ENCODE measurements at places on chromosomes 11 and 22.

DNA sequence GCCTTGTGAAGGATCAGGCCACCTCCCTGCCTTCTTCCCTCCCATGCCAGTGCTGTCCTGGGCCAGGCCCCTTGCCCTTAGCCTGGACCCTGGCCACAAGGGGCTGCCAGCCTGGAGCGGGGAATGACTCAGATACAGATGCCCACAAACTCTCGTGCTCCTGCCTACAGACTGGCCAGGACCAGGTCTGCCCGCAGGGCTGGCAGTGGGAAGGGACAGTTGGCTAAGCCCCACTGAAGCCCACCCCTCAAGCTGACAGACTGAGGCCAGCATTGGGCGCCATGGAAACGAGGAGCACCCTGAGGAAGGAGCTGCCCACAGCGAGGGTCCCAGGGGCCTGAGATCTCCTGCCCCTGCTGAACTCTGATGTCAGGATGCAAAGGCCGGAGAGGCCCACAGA lies 14.1 kb downstream of the SCUBE1 start:
- no peak for DNase-seq

DNA sequence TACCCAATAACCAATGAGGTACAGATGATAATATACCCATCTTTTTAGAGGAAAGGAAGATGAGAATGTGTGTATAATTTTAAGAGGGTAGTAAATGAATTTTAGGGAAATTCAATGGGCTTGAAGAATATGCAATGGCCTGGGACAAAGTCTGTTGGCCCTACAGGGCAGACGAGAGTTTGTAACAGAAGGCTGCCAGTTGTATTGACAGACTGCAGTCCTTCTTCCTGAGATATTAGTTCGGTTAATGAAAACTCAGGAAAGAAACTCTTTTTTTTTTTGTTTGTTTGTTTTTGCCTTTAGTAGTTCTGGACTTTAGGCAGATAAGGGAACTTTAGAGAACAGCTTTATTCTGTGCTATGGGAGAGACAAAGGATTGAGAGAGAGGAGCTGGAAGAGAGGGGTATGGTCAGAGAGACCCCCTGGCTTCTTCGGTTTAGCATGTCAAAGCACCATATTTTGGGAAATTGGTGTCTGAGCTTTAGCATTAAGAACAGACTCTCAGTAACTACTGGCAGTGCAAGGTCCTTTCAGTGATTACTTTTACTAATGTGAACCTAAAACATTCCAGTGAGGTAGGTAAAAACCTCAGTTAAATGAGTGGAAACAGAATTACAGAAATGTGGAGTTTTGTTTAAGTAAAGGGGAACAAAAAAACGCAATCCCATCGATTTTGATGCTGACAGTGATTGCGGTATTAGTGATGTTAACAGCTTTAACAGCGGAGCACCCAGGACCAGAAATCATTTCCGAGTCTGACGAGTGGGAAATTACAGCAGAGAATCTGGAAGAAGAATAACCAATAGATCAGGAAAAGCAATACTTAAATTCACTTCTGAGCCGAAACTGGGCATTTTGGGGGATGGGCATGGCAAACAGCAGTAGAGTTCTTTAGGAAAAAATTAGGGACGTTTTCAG lies 644 bp upstream of the NAALAD2 start:
- DNase-seq: no peak

GRCh38 chr22:39316440-39317083 lies 2.9 kb downstream of the RPL3 start:
- peak; percentile 42 for DNase-seq

DNA sequence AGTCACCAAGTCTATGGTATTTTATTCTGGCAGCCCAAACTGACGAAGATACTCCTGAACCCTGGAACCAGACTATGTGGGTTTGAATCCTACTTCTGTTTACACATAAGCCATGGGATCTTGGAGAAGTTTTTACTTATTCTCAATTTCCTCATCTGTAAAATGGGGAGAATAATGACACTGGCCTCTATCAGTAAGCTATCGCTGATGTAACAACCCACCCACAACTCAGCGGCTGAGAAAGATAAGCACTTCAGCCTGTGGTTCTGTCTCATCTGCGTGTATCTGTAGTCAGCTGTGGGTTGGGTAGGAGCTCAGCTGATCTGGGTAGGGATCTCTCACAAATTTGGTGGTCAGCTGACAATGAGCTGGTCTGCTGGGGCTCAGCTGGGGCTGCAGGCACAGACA lies 68.0 kb upstream of the ALX4 start:
- DNase-seq: no peak

DNA sequence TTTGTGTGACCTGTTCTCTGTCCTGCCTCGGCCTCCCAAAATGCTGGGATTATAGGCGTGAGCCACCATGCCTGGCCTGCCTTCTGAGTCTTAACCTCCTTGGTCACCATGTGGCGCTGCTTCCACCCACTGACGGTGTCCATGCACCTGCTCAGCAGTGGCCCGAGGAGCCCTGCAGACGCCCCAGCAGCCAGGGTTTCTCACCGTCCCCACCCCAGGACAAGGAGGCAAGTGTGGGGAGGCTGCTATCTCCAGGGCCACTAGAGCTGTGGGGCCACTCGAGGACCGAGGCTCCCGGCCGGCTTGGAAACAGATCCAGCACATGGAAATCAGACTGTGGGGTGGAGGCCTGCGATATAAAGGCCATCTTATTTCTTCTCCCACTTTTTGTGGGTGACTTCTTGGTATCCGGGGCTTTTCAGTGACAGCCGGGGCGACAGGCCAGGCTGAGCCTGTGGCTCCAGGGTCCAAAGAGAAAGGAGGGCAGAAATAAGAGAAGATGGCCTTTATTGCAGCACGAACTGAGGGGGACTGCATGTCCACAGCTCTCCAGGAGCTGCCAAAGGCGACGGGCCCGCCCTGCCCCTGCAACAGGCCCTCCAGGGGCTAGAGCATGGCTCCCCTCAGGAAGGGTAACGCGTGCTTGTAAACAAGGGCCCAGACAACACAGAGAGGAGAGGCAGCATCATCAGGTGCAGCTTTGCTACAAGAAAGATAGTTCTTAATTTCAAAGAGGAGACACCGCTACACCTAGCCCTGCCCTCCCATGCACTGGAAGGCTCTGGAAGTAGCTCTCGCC lies 15.0 kb downstream of the TSPO start:
- DNase-seq: no peak

DNA sequence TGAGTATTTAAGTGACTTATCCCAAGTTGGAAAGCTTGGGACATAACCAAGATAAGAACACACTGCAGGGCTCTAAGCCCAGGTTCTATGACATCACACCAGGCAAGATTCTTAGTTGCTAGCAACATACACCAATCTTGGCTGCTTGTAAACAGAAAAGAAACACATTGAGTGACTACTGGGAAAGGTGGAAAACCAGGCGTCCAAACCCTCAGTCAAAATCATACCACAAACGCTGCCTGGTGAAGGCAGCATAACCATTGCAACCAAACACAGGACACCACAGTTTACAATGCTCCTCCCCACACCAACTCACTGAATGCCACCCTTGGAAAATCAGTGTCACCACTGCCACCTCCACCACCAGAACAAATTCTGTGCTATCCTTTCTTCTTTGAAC lies 379.9 kb downstream of the TTC28 start:
- DNase-seq: no peak

DNA sequence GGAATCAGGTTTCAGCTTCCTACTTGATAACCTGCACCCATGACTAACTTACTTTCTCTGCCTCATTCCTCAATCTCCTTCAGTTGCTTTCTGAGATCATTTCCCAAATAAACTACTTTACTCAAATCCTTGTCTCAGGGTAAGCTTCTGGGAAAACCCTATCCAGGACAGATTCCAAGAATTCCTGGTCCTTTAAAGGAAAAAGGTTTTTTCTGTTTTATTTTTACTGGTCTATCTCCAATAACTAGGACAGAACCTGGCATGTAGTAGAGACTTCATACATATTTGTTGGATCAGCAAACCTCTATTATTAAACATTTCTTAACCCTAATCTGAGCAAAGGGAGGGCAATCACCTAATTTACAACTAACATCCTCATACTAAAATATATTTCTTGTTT lies 910.5 kb upstream of the CHORDC1 start:
- DNase-seq: no peak

GRCh38 chr11:13984616-13985450 lies 22.3 kb downstream of the SPON1 start:
- DNase-seq: no peak

GRCh38 chr11:12117611-12118010 lies 7.2 kb downstream of the MICAL2 start:
- no peak for DNase-seq

DNA sequence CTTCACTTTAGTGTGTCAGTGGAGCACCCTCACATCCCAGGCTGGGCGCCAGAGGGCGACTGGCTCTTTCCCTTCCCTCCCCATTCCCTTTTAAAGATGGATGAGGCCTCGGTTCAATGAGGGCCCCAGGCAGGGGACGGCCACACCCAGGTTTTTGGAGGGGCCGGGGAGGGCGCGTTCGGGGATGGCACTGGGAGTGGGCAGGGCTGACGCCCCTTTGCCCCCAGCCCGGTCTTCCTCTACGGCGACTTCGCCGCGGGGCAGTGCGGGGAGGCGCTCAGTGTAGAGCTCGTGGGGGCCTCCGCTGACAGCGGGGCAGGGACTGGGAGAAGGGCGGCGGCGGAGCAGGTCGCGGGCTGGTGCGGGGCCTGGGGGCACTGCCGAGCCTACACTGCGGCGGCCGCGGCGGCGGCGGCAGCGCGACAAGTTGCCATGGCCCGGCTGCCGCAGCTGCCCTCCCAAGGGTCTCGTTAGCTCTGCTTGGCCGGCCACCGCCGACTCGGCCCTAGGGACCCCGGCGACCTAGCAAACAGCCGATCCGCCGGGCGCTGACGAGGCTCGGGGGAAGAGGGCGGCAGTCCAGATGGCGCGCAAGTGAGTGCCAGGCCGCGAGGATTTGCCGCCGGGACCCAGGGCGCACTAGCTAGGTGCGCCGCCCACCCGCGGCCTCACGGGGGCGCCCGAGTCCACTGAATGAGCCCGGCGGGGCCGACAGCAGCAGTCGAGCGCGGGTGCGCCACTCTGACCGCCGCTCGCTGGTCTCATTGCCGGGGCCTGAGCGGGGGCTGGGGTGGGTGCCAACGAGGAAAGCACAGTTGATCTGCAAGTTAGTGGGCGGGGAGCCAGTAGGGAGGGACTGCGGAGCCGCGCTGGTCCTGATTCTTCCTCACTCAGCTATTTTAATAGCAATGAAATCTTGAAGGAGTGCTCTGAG lies 92.7 kb downstream of the RRM1 start:
- DNase-seq: peak; percentile 74

- no peak for DNase-seq
These were observed 7.3 kb downstream of the C11orf71 start for GRCh38 chr11:114392735-114393667.

DNA sequence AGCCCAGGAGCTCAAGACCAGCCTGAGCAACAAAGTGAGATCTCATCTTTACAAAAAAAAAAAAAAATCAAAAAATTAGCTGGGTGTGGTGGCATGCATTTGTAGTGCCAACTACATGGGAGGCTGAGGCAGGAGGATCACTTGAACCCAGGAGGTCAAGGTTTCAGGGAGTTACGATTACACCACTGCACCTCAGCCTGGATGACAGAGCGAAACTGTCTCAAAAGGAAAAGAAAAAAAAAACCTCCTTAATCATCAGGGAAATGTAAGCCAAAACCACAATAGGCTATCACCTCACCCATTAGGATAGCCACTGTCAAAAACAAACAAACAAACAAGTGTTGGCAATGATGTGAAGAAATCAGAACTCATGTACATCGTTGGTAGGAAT lies 13.4 kb downstream of the DGCR2 start:
- no peak for DNase-seq

DNA sequence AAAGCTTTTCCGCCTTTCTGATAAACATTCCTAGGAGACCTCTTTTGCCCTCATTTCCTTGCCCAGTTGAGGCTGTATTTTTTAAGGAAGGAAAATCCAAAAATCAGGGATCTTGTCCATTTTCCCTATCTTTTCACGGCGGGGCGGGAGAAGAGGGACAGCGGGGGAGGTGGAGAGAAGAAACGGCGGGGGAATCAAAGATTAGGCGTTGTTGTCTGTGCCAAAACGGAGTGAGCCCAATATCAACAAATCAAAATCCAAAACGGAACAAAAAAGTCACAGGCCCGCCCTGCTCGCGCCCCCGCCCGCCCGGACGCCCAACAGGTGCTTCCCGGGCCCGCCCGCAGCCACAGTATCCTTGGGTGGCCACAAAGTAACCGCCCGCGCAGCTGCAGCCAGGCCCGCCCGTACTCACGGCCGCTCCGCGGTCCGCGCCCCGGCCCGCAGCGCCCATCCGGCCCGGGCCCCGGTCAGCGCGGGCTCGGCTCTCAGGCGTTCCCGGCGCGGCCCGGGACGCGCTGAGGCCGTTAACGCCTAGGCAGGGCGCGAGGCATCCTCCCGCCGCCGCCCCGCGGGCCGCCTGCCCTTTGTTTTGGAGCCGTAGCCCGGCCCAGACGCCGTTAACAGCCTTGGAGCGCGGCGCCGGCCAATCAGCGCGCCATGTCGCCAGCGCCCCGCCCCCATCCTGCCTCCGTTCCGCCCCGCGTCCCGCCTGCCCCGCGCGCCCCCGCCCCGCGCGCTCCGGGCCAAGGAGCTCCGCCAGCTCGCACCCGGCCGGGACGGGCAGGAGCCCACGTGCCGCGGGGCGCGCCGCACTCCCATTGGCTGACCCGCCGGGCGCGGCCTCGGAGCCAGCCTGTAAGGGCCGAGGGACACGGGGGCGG lies at the start of gene YPEL1:
Gene YPEL1 (minus strand): TSS at position 595 of the 884 bp plus-strand sequence. CDS start 25,050 bp downstream, outside the sequence.
- DNase-seq: peak; percentile 92

DNA sequence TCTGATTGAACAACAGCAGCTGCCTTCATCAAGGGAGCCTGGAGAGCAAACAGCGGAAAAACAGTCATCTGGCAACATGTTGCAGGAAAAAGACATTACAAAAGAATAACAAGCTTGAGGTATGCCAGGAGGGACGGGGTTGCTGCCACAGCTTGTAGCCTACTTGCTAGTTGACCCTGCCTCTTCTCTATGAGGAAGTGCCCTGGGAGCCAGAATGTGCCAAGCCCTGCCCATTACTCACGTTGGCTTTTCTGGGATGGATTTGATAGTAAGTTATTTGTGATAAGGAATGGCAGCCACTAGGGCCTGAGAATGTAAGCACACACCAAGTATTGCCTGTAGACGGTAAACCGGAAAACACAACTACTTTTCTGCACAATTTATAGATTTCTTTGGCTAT lies 113.5 kb upstream of the KIRREL3 start:
- peak; percentile 73 for DNase-seq

GRCh38 chr22:24049211-24049610 lies 38.1 kb downstream of the CABIN1 start:
- no peak for DNase-seq

GRCh38 chr11:45771193-45771565 lies 33.8 kb upstream of the SLC35C1 start:
- peak; percentile 29 for DNase-seq

DNA sequence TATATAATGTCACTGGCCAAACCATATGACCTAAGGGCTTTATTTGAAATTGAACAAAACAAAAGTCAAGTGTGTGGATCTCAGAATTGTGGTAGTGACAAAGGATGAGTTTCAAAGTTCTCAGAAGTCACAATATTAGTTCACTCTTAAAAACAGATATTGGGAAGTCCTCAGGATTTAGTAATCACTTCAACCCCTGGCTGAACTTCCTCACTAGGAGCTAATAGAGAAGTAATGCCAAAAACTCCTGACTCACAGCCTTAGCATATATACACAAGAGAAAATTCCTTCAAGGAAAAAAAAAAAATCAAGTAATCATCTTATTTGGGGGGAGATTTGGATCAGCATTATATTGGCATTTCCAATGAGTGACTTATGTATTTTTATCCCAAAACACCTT lies 75.6 kb upstream of the APOA1 start:
- DNase-seq: no peak
